Astrocyte (in vitro differentiated cells and primary cell): ENCODE measurements at places on chromosomes 4 and X. TPM values are rescaled to one million over a fixed set of nuclear protein-coding genes. Genes with fewer than 3 reads are reported as not detected.
A peak's percentile ranks its signal among the peaks of the same experiment; 100 is the strongest.

Gene MAP3K15
- 1.2 and 2.1 TPM in 2 replicates for total RNA-seq

Gene SLC9B1
- 0.16 and 0.36 TPM in 2 replicates for total RNA-seq

GRCh38 chrX:54230435-54231148 is 47.5 kb upstream of the FAM120C start:
- DNase-seq, result peak; percentile 31

- no peak for DNase-seq
These were observed 274.2 kb upstream of the AGTR2 start for GRCh38 chrX:115896362-115896761.

DNA sequence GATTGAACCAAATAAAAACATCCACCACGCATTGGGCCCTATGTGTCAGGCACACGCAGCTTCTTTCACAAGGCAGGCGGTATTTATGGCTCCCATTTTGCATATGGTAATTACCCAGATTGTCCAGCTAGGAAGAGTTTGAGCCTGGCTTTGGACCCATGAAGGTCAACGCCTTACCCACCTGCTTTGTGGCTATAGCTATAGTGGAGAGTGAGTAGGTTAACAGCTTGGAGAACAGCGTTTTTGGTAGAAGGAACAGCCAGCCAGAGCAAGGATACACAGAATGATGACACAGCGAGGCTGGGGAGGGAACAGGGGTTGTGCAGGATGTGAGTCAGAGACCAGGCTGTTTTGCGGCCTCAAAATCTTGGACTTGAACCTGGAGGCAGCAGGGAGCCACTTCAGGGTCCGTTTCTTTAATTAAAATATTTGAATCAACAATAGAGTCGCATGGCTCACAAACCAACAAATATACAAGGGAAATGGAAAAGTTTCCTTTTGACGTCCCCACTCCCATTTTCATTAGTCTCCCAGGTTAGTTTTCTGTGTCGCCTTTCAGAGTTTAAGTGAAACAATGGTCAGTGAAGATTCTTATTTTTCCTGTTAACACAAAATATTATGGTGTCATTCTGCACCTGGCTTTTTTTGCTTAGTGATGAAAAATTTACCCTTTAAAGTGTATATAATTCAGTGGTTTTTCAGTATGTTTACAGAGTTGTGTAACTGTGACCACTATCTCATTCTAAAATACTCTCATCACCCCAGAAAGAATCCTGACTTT is 118.2 kb upstream of the STX18 start:
- peak; percentile 93 for DNase-seq
